ENCODE measurements at places on chromosomes 2 and 18.
A peak's percentile ranks its signal among the peaks of the same experiment; 100 is the strongest.

GRCh38 chr2:42224422-42225067, 55.4 kb downstream of the EML4 start:
- DNase-seq, result no peak

DNA sequence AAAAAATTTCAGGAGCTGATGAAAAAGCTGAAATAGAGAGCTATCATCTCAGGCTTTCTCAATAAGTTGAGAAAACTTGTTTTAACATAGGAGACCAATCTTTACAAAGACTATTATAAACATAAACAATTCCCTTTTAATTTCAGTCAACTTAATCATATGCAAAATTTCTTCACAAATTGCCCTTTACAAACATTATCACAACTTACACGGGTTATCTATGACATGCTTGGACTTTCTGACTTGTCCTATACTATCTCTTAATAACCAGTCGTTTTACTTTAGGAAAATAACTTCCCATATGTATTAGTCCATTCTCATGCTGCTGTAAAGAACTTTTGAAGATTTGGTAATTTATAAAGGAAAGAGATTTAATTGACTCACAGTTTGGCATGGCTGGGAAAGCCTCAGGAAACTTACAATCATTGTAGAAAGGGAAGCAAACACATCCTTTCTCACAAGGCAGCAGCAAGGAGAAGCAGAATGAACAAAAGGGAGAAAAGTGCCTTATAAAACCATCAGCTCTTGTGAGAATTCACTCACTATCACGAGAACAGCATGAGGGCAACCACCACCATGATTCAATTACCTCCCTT, 1583.7 kb upstream of the CELF4 start:
- no peak for DNase-seq

- DNase-seq, result no peak
Observed at GRCh38 chr2:163701399-163702195, 34.2 kb downstream of the FIGN start.

DNA sequence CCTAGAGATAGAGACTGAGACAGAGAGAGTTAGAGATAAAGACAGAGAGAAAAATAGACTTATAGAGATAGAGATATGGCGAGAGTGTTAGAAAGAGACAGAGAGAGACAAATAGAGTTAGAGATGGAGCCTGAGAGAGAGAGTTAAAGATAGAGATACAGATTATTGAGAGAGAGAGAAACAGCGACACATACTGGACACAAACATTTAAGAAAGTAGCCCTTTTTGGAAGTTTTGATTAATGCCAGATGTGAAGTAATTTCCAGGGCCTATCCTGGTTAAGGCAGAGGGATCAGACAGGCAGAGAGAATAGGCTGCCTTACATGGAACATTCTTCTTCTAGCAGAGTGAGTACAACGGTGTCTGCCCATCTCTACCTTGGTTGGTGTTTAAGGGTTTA, 311.6 kb upstream of the CDH7 start:
- DNase-seq, result no peak

- DNase-seq, result no peak
Observed at GRCh38 chr18:55805666-55806065, 217.7 kb upstream of the TCF4 start.

DNA sequence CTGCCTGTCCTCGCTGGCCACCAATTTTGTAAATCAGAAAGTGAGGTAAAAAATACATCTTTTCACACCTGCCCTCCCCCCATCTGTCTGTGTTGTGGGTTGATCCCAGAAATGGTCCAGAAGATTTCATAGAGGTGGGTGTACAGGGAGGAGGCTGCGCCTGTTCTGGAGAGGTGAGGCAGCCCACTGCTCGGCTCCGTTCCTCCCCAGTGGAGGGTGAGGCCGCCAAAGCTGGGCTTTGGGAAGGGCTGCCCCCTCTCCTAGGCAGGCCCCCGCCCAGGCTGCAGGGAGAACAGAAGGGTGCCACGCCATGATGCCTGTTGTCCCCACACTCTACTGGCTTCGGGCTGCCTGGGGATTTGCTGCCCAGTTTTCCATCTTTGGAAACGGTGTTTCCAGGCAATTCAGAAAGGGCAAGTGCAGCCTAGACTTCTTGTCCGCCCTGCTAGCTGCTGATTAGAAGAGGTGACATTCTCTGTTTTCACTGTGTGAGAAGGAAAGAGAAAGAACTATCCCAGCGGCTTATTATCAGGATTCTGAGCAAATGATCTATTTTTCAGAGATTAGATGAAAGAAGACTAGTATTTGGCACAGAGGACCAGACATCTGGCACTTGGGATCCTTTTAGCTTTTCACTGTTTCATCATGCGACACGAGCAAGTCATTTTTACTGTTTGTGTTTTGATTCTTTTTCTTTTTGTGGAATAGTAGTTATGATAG, 18.7 kb downstream of the SMARCAL1 start:
- no peak for DNase-seq

GRCh38 chr18:70132999-70133398, 72.5 kb downstream of the RTTN start:
- no peak for DNase-seq

DNA sequence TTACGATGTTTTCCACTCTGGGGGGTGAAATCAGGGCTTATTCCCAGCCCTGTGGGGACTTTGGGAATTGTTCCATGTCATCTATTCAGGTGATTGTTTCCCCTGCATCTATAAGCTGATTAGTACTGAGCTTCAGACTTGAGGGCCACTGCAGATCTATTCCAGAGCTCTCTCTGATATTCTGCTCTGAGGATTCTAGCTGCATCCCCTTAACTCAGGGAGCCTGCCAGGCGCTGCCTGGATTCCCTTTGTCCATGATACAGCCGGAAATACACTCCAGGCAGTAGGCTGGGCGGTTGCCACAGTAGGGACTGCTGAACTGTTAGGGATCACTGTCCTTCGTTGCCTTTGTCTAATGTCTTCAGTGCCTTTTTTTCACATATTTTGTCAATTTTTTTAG, 31.3 kb downstream of the PTRHD1 start:
- no peak for DNase-seq

- no peak for DNase-seq
Observed at GRCh38 chr2:206692971-206693370, 25.2 kb downstream of the DYTN start.

DNA sequence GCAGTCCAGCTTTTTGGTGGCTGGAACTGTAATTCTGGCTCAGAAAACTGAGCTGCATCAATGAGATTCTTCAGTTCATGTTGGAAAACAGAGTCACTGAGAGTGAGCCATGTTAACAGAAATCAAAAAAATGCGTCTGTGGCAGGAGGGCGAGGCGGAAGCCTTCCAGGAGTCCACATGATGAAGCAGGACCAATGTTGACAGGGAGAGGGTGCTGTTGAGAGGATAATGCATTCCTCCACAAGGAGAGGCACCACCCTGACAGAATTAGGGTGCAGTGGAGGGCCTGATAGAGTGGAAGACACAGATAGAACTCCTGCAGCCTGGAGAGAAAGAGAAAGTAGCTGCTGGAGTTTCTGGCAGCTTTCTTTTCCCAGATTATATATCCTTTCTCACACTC, 111.5 kb downstream of the MGAT5 start:
- DNase-seq, result no peak

- no peak for DNase-seq
Observed at GRCh38 chr2:238862701-238863100, 14.8 kb downstream of the TWIST2 start.

DNA sequence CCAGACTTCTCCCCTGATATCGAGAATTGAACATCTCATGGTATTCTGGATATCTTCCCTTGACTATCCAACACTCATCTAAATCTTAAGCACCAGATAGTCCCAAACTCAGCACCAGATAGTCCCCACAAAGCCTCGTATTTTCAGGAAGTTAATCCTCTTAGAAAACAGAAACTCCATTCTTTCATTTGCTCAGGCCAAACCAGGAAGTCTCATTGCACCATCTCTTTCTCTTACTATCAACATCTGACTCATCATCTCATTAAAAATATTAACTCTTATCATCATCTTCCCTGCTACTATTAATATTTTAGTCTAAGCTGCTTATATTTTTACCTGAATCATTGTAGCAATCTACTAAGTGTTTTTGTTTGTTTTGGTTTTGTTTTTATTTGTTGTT, 286.4 kb downstream of the GALNT13 start:
- no peak for DNase-seq

DNA sequence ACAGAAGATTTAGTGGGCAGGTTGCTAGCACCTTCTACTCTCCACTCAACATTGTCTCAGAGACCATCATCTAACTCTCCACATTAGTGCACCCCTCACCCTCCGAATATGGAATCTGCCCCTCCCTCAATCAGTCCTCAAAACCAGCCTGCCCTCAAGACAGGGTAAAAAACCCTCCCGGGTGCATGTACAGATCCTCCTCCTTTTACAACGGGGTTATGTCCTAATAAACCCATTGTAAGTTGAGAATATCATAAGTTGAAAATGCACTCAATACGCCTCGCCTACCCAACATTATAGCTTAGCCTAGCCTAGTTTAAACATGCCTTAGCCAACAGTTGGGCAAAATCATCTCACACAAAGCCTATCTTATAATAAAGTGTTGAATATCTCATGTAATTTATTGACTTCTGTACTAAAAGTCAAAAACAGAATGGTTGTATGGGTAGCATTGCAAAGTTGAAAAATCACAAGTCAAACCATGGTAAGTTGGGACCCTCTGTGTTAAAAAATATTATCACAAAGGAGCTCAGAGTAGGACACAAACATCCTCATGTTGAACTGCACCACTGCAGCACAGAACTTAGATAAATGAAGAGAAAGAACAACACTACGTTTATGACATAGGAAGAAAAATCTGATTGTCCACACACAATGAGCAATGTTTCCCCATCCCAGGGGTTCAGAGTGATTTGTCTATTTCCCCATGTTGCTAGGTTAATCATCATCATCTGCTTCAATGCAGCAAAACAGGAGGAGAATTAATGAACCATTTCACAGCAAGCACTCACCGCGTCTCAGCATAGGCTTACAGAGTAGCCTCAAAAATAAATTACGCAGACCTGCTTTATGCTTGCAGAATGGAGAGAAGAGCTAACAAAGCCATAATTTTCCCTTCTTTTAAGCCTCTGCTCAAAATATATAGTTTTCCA, 184.1 kb upstream of the ARL4C start:
- DNase-seq, result no peak

DNA sequence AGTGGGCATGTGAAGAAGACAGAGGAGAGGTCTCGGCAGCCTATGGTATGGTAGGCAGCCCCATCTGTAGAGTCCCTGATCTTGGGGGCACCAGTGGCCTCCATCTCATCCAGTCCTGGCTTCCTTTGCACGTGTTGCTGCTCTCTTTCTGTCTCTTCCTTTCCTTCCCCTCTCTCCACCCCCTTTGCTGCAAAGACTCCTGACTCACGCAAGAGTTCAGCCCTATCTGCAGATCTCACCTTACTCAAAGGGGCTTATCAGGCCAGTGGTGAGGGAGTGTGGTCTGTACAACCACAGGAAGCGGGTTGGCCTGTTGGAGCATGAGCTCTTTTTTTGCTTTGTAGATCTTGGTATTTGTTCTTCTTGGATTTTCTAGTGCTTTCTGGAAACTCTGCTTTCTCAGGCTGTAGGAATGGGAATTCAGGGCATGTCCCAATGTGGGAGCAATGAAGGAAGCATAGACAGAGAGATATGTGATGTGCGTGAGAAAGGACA, 14.6 kb upstream of the NT5DC4 start:
- DNase-seq, result no peak

DNA sequence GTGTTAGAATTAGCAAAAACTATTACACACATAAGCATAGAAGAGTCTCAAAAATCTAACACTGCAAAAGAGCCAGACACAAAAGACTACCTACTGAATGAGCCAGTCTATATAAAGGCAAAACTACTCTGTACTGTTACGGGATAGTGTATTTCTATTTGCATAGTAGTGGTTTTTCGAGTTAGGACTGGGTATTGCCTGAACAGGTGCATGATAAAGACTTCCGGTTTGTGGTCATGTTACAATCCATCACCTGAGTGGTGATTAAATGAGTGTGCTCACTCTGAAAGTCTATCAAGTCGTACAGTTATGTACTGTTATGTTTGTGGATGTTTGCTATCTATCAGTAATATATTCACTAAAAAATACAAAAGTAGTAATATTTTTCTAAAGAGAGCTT, 523.3 kb upstream of the SYT4 start:
- no peak for DNase-seq

GRCh38 chr2:95158891-95159619, 593 bp downstream of the ZNF514 start:
- DNase-seq, result peak; percentile 22

DNA sequence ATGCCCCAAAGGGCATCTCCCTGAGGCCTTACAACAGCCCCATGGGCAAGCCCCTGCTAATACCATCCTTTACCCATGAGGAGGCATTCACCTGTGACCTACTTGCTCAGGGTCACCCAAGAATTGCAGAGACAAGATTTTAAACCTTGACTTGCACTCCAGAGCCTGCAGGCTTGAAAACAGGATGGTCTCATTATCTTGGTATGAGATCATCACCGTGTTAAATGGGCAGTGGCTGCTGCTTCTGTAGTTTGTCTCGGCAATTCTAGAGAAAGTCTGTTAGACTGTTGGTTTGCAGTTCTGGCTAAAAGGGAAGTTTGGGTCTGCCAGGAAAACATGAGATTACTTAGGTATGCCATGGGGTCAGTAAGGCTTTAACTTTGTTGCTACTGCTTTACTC, 698.9 kb downstream of the GALR1 start:
- no peak for DNase-seq

GRCh38 chr2:31020713-31021112, 117.5 kb downstream of the GALNT14 start:
- no peak for DNase-seq

All from activated CD4-positive, alpha-beta T cell treated with anti-CD3 and anti-CD28 coated beads, Interleukin-2, amount 50 U/mL, for 24 hours (primary cell).